ENCODE measurements at places on chromosomes 3 and 15.

- DNase-seq: no peak
These were observed 30.2 kb downstream of the ONECUT1 start for GRCh38 chr15:52759969-52760368.

DNA sequence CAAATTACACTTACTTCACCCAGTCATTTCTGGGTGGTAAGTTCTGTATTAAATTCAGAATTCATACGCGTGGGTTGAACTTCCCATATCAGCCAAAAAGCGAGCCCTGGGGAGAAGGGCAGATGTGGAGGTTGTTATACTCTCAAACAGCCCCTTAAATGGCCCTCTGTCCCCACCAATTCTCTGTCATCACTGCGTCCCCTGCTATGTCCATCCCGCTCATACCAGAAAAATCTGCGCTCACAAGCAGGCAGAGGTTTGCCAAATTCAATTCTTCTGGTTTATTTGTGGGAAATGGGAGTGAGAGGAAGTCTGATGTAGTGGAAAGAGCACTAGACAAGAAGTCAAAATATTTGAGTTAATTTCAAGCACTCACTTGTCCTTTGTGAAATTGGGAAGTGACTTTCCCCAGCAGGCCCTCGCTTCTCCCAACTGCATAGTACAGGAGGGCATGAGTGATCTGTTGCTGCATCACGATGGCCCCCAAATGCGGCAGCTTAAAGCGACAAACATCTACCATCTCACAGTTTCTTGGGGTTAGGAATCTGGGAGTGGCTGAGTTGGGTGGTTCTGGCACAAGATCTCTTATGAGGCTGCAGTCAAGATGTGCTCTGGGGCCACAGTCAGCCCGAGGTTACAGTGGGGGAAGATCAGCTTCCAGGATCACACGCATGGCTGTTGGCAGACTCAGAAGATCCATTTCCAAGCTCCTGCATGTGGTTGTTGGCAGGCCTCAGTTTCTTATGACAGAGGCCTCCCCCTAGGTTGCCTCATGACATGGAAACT is 67.7 kb downstream of the CPN2 start:
- DNase-seq: no peak

GRCh38 chr3:179301645-179302044 is 21.2 kb upstream of the ZNF639 start:
- no peak for DNase-seq

GRCh38 chr15:58069008-58069407 is 3.5 kb upstream of the ALDH1A2 start:
- DNase-seq: no peak

DNA sequence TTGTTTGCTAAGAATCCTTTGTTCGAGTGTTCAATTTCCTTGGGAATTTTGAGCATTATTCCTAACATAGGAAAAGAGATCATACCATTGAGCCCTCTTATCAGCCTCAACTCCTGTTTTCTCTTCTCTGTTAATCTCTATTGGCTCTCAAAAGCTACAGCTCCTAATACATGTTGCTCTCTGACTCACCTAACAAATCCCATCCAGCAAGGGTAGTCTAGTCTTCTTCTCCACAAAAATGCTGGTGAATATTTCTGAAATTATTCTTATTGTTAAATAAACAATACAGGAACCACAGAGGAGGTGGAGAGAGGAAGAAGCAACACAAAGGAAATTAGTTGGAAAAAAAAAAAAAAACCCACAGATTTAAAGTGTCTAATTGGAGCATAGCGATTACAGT is 325.8 kb upstream of the NAALADL2 start:
- DNase-seq: peak; percentile 76

DNA sequence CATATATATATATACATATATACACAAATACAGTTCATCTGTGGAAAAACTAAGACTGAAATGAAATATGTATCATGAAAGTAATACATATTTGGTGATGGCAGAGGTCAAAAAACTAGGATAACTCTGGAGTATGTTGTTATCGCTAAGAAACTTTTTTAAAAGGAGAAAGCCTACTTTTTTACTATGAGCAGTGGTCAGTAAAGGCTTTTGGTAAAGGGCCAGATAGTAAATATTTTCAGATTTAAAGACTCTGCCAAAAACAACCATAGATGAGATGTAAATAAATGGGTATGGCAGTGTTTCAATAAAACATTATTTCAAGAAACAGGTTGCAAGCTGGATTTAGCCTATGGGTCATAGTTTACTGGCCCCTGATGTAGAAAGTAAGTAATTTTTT is 93.8 kb upstream of the TGFBR2 start:
- peak; percentile 40 for DNase-seq

- no peak for DNase-seq
These were observed 17.6 kb upstream of the CYP11A1 start for GRCh38 chr15:74384881-74385643.

DNA sequence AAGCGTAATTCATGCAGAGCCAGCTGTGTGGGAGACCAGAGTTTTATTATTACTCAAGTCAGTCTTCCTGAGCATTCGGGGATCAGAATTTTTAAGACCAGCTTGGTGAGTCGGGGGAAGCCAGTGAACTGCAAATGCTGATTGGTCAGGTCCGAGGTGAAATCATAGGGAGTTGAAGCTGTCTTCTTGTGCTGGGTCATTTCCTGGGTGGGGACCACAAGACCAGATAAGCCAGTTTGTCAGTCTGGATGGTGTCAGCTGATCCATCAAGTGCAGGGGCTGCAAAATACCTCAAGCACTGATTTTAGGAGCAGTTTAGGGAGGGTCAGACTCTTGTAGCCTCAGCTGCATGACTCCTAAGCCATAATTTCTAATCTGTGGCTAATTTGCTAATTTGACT is 228.1 kb upstream of the ATP10A start:
- no peak for DNase-seq

GRCh38 chr3:196688349-196688748 is 23.7 kb downstream of the CEP19 start:
- peak; percentile 69 for DNase-seq

DNA sequence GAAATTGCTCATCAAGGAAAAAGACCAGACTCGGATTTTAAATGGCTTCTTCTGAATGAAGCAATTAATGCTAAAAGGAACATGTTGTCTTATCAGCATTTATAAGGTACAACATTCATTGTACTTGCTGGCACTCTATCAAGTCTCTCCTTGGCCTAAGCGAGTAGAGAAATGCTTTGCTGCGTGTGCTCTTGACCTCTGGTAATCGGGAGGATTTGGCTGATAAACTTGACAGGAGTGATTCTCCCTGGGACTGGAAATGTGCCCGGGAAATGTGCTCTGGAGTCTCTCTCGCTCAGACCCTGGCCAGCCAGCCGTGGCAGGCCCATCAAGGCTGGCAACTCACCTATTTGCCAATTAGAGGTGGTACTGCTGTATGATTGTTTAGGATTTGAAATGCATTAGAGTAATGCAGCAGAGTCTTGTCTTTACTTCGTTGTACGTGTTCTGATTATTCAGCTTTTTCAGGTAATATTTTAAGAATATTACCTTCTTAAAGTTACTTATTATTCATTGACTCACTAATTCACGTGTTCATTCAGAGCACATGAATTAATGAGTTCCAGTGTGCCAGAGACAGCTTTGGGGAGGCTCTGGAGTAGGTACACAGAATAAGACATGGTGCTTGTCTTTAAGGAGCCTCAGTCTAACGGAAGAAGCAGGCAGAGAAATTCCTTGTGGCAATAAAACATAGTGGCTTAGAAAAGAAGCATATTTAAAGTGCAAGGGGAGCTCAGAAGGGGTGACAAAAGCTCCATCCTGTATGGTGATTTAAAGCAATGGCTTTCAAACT is 48.0 kb upstream of the TPRG1 start:
- DNase-seq: no peak

- no peak for DNase-seq
These were observed 136.4 kb downstream of the LIPC start for GRCh38 chr15:58568157-58568571.

DNA sequence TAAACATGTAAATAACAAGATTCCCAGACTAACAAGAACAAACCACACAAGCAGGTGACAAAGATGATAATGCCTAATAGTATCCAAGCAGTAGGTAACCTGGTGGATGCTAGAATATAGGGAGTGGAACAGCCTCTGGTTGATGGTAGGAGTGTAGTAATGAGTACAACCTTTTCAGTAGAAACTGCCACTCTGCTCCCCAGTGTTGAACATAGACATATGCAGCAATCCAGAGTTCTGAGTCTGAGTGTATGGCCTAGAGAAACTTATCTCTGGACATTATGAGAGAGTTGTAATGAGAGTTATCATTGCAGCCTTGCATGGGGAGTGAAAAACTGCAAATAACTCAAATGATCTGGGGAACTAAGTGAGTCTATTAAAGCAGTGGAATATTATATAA is 76.1 kb upstream of the ACAD9 start:
- DNase-seq: no peak

DNA sequence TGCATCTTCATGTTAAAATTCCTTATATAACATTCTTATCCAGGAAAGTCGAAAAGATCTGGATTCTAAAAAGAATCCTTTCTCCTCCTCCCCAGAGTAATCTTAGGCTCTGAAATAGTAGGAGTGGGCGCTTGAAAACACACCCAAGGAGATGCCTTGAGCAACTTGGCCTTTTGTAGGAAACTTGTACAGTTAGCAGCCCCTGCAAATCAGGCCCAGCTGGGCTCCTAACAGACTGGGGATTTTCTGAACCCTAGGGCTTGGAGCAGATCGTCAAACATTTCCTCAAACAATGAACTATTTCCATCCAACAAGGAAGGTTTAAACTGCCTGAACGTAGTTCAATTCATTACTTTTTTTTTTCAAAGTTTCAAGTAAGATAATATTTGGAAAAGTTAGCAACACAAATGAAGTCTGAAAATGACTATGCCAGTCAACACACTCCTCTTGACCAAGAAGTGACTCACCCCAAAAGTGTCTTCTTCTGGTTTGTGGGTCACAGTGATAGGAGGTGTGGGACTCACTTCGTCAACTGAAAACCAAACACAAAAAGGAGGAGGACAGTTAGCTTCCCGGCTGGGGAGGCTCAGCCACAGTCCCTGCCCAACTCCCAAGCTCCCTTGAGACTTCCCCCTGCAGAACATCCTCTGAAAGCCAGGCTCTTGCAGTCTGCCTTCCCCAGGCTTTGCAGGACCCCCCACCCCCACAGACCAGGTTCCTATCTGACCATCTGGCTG is 129.7 kb downstream of the NTRK3 start:
- DNase-seq: no peak

- no peak for DNase-seq
These were observed 258.6 kb upstream of the GRM7 start for GRCh38 chr3:6602329-6602728.

GRCh38 chr3:98099848-98100247 is 12.9 kb downstream of the OR5AC2 start:
- DNase-seq: no peak

DNA sequence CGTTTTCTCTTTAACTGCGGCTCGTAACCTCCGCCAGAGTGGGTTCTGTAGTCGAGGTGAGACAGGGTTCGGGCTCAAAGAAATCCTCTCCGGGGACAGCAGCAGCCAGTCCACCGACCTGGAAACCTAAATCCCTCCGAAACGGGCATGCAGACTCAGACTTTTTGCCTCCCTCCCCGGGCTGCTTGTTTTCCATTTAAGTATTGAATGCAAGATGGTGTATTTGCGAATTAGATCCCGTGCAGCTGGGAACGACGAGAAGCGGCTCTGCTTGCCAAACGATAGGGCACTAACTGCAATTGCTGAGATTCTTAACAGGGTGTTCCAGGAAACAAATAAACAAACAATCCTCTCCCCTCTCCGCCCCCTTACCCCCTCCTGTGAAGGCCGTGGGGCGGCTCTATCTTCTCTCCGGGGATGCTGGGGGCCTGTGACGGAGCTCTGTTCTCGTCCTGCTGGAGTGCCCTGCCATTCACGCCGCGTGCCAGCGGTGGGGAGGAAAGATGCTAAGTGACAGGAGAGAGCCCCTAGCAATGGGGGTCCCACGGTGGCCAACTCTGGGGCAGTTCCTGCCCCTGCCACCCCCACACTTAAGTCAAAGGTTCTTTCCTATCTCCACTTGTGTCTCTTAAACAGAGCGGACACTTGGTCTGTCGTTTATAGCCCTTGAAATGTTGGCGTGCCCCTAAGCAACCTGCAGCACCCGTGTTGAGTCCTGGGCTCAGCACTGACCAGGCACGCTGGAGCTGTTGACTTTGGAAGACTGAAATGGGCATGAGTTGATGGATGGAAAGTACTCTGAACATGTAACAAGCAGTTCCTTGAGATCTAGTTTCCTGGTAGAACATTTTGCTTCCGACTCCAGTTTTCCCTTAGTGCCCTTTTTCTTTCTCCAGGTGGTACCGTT is 1.3 kb upstream of the ETV5 start:
- DNase-seq: peak; percentile 21

DNA sequence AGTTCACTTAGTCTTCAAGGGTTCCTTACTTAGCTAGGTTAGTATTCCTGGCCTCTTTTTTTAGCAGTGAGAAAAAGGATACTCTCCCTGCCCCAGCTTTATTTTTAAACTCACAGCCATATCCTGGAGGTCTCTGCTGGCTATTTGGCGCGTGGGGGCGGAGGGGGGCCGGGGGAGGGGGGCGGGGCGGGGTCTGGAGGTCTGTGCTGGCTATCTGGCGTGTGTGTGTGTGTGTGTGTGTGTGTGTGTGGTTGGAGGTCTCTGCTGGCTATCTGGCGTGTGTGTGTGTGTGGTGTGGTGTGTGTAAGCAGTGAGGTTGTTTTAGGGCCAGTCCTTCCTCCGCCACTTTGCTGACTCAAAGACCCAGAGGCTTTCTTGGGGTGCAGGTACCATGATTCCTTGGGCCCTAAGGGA is 579 bp upstream of the PLAAT1 start:
- no peak for DNase-seq

DNA sequence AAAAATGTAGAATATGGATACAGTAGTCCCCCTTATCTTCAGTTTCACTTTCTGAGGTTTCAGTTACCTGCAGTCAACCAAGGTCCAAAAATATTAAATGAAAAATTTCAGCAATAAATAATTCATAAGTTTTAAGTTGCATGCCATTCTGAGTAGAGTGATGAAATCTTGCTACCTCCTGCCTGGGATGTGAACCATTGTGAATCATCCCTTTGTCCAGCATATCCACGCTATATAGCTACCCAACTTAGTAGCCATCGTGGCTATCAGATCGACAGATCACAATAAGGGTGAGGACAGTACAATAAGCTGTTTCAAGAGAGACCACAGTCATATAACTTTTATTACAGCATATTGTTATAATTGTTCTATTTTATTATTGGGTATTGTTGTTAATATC is 1.2 kb upstream of the LARS2 start:
- peak; percentile 24 for DNase-seq

DNA sequence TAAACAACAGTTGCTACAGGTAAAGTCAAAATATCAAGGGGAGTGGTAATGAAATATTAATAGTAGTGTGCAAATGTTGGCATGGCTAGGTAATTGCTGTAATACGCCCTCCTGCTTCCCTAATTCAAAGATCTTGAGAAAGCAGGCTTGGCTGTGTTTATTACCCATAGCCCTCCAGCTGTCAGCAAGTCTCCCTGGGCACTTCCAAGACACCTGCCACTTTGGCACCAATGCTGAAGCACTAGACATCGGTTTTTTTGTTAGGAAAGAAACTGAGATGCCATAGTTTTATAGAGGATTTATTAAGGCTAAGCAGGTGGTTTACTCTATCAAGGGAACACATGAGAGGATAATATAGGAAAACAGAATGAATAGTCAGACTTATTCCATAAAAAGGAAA is 64.4 kb downstream of the P2RY1 start:
- no peak for DNase-seq

- no peak for DNase-seq
These were observed 20.1 kb upstream of the ANKDD1A start for GRCh38 chr15:64891561-64891960.

- peak; percentile 94 for DNase-seq
These were observed 254.9 kb upstream of the TBL1XR1 start for GRCh38 chr3:177451864-177452830.

- DNase-seq: no peak
These were observed 808.2 kb downstream of the SQOR start for GRCh38 chr15:46442901-46443590.

Data from IMR-90 (cell line).